ENCODE measurements at places on chromosomes 16 and 17.

GRCh38 chr17:79029327-79030009 is 5.5 kb downstream of the C1QTNF1 start:
- DNase-seq = no peak

DNA sequence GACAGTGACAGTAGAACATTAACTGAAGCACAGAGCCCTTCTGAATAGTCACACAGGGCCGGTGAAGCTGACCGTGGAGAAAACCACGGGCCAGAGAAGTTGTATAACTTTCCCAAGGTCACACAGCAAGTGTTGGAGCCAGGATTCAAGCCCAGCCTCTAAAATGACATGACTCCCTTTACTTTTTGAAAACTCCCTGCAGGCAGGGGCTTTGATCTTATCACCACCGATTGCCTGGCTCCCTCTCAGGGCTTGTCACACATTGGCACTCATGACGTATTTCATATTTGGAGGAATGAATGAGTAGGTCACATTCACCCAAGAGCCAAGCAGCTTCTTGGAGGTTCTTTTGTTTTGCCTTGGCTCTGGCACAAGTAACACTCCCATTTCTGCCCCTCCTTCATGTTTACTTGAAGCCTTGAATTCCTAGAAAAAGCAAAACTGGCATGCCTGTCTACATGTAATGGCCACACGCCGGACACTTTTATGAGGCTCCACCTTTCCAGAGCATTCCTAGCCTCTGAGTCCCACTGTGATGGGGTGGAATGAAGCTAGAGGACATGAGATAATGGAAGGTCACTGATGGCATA is 13.3 kb upstream of the RBBP6 start:
- no peak for DNase-seq

- no peak for DNase-seq
Measured at GRCh38 chr16:19138601-19139000, 24.8 kb downstream of the ITPRIPL2 start.

DNA sequence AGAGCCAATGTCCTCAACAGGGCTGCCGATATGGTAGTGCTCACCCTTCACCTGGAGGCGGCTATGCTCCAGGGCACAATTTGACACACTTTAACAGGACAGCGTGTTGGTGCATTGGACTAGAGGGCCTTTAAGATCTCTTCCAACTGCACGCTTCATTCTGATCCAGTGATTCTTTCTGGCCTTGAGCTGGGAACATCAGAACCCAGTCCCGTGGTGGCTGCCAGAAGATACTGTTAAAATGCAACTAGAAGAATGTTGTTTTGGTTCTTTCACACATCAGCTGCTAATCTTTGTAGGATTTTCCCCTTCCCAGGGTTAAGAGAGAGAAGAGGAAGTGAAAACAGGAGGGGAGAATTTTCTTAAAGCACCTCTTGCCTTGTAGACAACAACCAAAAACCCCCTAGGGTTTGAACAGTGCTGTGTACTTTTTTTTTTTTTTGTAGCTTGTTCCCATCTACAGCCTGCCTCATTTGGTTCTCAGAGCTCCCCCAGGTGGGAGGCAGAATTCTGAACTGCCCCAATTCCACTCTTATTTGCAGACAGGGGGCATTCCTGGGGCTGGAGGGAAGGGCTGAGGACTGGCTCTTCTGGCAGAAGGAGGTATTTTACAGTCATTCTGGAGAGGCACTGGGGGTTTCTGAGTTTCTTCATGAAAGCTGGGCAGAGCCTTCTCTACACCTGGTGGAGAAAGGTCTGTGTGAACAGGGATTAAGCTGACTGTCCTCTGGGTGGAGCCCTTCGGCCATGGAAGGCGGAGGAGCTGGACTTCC is 32.4 kb downstream of the SMARCE1 start:
- DNase-seq = no peak

- DNase-seq = peak; percentile 63
Measured at GRCh38 chr17:49997773-49998703, 3.0 kb upstream of the DLX3 start.

DNA sequence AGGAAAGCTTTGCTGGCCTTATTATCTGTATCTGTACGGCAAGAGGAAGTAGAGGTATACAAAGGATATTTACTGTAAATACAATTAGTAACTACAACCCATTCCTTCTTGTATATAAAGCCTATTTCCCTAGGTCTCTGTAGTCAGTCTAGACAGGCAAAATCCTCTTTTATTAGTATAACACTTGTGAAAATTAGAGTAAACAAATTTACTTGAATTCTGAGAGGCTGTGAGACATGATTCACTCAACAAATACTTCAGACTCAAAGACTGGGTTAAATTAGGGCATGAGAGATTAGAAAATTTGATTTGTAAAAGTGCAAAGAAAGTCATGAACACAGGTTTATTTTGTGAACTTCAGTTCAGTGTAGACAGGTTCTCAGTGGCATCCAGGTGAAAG is 30.9 kb upstream of the CDH8 start:
- no peak for DNase-seq

DNA sequence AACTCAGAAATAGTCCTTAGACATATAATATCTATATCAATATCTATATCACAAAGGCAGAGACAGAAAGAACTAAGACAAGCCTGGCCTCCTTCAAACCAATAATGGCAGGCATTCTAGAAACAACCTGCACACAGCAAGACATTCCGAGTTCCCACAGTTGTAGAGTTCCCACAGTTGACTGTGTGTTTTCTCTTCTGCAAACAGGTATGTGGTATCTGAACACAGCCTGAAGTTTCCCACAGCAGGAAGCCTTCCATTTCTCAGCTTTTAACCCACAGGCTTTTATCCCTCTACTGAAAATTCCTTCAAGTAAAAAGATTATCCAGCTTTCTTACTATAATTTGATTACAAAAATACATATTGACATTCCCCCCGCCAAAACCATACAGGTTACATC is 73.9 kb downstream of the ZZEF1 start:
- no peak for DNase-seq

GRCh38 chr16:70553645-70554044 is 30.0 kb downstream of the SF3B3 start:
- DNase-seq = no peak

DNA sequence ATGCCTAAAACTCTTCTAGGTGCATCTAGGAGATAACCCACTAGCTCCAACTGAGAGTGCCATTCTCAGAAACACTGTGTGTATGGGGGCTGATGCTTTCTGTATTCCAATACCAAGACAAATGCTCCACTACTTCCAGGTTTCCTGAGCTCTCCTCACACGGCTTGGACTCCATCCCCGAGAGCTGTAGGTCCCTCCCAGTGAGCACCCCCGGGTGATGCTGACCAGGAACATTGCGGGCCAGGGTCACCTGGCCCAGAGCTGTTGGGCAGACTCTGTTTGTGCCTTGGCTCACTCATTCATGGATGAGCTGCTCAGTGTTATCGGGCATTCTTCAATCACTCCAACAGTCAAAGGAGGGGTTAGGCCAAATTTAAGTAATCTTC is 7.0 kb downstream of the CUEDC1 start:
- DNase-seq = no peak

DNA sequence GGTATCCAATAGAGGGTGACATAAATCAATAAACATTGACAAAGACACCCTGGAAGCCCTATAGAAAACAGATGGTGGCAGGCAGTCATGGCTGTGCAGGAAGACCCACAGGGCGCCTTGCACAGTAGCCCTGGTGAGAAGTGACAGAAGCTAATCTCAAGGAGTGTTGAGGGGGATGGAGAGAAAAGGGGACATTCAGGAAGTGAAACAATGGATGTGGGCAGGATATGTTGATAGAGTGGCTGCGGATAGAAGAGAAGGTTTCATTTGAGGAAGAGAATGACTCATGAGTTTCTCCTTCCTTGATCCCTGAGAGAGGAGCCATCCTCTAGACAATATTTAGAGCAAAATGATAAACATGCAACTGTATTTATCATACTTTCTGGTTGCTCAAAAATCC is 468.8 kb upstream of the HSBP1 start:
- no peak for DNase-seq

- DNase-seq = no peak
Measured at GRCh38 chr16:81495321-81496234, 51.0 kb downstream of the CMIP start.

- DNase-seq = no peak
Measured at GRCh38 chr17:80010283-80010858, 25.3 kb downstream of the TBC1D16 start.

GRCh38 chr16:86134802-86135461 is 236.0 kb downstream of the IRF8 start:
- no peak for DNase-seq

- no peak for DNase-seq
Measured at GRCh38 chr16:85141491-85142128, 29.3 kb upstream of the CIBAR2 start.

GRCh38 chr17:18109935-18110485 is 1.5 kb downstream of the MYO15A start:
- DNase-seq = no peak

DNA sequence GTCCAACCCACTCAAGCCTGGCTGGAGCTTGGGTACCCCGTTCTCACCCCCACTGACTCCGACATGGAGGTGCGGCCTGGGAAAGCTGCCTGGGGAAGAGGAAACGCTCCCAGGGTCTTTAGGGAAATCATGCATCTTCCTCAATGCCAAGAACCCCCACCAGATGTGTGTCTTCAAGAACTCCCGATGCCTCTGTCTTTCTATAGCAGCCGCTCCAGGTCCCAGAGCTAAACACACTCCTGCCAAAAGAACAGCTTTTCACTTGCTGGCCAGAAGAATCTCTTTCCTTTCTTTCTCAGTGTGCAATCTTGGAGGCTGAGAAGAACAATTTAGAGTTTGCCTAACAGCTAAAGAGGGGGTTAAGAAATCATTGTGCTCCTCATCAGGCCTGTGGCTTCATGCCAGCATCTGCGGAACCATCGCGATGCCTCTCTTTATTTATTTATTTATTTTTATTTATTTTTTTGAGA is 41.1 kb upstream of the MTSS2 start:
- no peak for DNase-seq

GRCh38 chr17:42518755-42519545 is 17.1 kb upstream of the NAGLU start:
- DNase-seq = no peak

- no peak for DNase-seq
Measured at GRCh38 chr16:69822174-69822935, 60.2 kb downstream of the WWP2 start.
